ENCODE measurements at places on chromosomes 7 and 10. TPM values are rescaled to one million over a fixed set of nuclear protein-coding genes. Genes with fewer than 3 reads are reported as not detected.

Gene NEBL
- 6.4 TPM for total RNA-seq

Gene BCCIP
- total RNA-seq, result 93.8 TPM

Gene FAM171A1
- 14.8 TPM for total RNA-seq

Gene NPY4R
- 0.24 TPM for total RNA-seq

Gene TSPAN15
- total RNA-seq, result 85.8 TPM

Gene KCP
- 0.46 TPM for total RNA-seq

Gene IFT22
- 15.4 TPM for total RNA-seq

Gene EMX2
- 0.25 TPM for total RNA-seq

Gene ASZ1
- total RNA-seq, result not detected

Gene AKR1C8
- not detected for total RNA-seq

Gene CPA1
- total RNA-seq, result not detected

Gene PTPN20
- total RNA-seq, result 0.95 TPM

Gene IL15RA
- 18.7 TPM for total RNA-seq

Gene PAPOLB
- total RNA-seq, result 0.44 TPM

Gene PARD3
- total RNA-seq, result 33.3 TPM

Gene CCL24
- total RNA-seq, result 2.5 TPM

Gene CYP26A1
- not detected for total RNA-seq

Gene SH2B2
- 4.5 TPM for total RNA-seq
